ENCODE measurements at places on chromosomes 1 and 21.

DNA sequence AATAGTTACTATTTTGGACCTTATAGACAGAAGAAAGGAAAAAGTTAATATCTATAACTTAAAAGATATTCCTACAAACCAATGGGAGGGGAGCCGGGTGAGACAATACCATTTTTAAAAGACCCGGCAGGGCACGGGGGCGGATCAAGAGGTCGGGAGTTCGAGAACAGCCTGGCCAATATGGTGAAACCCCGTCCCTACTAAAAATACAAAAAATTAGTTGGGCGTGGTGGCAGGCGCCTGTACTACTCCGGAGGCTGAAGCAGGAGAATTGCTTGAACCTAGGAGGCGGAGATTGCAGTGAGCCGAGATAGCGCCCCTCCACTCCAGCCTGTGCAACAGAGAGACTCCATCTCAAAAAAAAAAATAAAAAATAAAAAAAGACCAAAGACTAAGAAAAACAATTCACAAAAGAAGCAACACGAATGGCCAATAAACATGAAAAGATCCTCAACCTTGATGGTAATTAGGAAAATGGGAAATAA lies 1.2 kb upstream of the PSMB2 start:
- peak; percentile 41 for DNase-seq

GRCh38 chr1:25990702-25991395 lies 7.0 kb downstream of the PAFAH2 start:
- no peak for DNase-seq

DNA sequence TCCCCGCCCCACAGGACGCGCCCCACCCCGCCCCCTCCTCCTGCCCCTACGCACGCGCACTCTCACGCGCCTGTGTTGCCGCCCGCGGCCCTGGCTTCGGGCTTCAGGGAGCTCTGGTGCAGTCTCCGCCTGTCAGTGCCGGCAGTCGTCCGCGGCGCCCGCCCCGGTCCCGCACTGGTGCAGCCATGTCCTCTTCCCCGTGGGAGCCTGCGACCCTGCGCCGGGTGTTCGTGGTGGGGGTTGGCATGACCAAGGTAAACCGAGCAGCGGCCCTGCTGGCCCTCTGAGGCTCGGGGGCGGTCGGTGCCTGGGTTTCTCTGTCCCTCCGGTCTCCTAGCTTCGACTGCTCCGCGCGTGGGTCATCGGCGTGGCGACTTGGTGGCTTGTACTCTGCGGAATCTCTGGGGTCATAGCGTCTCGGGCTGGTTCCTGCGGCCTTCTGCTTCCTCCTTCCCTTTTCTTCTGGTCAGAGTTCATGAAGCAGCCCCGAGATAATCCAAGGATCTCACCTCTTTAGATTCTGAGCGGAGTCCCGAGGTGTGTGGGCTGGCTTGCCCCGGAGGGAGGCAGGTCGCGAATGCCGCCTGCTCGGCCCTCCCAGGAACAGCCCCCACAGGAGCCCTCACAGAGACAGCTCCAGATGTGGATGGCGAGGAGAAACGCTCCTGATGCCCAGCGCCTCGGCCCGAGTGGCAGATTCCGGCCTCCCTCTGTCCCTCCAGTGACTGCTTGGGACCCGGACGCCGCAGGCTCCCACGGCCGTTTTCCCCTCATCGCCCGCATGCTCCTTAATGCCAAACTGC lies at the start of gene SCP2:
TSS of gene SCP2 (plus strand) at position 65 of the 803 bp plus-strand sequence. CDS start at position 186, 121 bp downstream.
- DNase-seq, result peak; percentile 84

DNA sequence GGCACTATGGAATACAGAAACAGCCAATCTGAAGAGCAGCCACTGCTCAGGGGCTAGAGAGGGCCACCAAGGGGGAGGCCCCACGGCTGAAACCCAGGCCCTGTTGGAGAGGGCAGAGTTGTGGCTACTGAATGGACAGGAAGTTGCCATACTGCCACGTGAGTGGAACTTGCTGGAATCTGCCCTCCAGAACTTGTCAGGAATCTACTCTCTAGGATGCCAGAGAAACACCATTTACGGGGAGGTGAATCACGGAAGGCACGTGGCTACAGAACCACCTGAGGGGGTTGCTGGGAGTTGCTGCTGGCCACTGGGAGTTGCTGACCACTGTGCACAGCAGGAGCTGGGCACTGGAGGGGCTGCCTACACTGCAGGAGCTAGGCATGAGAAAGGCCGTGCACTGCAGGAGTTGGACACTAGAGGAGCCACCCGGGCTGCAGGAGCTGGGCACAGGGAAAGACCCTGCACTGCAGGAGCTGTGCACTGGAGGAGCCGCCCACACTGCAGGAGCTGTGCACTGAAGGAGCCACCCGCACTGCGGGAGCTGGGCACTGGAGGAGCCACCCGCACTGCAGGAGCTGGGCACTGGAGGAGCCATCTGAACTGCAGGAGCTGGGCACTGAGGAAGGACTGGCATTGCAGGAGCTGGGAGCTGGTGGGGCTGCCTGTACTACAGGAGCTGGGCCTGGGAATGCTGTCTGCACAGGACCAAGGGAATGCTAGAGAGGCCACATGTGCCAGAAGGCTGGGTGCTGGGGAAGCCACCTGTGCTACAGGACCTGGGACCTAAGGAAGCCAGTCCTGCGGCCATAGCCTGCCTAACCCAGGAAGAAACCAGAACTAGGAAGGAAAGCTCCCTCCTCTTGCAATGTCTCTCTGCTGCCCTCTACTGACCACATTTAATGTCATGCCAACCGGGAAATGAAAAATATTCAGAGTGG lies 343.4 kb downstream of the MATN1 start:
- DNase-seq, result peak; percentile 77

DNA sequence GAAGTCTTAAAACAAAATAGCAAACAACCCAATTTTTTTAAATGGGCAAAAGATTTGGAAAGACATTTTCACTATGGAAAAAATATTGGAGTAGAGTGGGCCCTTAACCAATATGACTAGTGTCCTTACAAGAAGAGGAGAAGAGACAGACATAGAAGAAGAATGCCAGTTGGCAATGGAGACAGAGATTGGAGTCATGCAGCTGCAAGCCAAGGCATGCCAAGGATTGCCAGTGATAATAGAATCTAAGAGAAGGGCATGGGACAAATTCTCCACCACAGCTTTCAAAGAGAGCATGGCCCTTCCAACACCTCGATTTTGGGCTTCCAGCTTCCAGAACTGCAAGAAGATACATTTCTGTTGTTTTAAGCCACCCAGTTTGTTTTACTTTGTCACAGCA lies 92.7 kb downstream of the RGS2 start:
- DNase-seq, result no peak

DNA sequence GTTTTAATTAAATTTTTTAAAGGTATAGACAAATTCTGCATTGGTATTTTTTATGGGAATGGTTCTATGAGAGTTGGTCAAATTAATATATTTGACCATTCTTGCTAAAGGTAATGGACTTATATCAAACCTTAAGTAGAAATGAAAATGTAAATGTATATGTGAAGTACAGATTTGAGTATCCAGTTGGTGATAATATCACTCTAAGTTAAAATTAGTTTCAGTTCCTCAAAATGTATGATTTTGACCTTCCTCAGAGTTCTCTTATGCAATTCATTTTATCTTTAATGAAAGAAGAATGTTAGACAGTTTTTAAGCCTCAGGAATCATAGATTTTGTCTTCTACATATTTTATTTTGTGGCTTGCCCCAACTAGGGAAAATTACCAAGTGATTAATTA lies 1291.5 kb upstream of the B3GALT2 start:
- peak; percentile 19 for DNase-seq

GRCh38 chr1:32013386-32014198 lies at the start of gene KHDRBS1:
KHDRBS1 (plus strand) TSS chr1:32013868; CDS start chr1:32013996, 128 bp downstream.
- DNase-seq, result peak; percentile 100

DNA sequence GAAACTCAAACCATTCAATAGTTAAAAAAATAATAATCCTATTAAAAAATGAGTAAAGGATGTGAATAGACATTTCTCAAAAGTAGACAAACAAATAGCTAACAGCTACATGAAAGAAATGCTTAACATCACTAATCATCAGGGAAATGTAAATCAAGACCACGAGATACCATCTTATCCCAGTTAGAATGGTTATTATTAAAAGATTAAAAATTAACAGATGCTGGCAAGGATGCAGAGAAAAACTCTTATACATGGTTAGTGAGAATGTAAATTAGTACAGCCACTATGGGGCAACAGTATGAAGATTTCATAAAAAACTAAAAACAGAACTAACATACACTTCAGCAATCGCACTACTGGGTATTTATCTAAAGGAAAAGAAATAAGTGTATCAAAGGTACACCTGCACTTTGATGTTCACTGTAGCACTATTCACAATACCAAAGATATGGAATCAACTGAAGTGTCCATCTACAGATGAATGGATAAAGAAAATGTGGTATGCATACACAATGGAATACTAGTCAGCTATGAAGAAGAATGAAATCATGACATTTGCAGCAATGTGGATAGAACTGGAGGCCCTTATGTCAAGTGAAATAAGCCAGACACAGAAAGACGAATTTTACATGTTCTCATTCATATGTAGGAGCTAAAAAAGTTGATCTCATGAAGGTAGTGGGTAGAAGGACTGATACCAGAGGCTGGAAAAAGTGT lies 117.9 kb downstream of the ACBD6 start:
- no peak for DNase-seq

- DNase-seq, result peak; percentile 56
Observed at GRCh38 chr1:246117066-246117791, 389.9 kb downstream of the SMYD3 start.

GRCh38 chr1:156146769-156147405 lies 6.5 kb upstream of the SEMA4A start:
- DNase-seq, result no peak

DNA sequence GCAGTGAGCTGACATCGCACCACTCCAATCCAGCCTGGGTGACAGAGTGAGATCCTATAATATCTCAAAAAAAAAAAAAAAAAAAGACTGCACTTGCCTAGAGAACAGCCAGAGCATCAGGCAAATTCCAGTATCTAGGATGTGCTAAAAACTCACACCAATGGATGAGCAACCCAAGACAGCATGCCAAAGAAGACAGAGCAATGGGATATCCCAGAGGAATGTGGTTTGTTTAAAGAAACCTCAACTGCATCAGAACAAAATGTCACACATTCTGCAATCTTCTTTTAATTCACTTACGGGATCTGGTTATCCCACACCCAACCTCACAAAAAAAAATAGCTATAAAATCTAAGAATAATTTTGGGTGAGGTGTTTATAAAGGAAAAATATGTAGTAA lies 7.3 kb downstream of the KCNH1 start:
- DNase-seq, result no peak

GRCh38 chr21:41612674-41613532 lies 104.9 kb upstream of the TMPRSS2 start:
- DNase-seq, result peak; percentile 53

DNA sequence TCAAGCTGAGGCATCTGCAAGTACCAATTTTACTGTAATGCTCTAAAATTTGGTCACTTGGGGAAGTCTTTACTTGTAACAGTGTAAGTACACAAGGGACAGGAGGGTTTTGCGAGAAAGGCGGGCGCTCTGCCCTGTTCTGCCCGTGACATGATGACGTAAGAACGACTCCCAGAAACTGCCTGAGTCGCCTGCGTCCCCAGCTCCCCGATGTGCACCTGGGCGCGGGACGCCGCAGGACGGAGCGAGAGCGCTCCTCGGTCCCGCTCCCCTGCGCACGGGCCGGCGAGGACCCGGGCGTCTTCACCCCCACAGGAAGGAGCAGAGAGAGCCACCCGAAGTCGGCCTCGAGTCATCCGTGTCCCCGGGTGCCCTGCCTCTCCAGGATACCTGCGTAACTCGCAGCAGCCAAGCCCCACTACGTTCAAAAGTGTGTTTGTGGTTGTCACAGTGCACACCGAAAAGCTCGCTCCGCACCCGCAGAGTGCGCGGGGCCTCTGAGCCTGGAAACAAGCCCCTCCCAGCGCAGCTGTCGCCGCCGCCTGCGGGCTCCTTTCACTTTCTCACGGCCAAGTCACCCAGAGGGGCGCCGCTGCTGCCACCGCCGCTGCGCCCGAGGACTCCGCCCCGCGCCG lies 3.3 kb upstream of the ZBTB18 start:
- peak; percentile 63 for DNase-seq

DNA sequence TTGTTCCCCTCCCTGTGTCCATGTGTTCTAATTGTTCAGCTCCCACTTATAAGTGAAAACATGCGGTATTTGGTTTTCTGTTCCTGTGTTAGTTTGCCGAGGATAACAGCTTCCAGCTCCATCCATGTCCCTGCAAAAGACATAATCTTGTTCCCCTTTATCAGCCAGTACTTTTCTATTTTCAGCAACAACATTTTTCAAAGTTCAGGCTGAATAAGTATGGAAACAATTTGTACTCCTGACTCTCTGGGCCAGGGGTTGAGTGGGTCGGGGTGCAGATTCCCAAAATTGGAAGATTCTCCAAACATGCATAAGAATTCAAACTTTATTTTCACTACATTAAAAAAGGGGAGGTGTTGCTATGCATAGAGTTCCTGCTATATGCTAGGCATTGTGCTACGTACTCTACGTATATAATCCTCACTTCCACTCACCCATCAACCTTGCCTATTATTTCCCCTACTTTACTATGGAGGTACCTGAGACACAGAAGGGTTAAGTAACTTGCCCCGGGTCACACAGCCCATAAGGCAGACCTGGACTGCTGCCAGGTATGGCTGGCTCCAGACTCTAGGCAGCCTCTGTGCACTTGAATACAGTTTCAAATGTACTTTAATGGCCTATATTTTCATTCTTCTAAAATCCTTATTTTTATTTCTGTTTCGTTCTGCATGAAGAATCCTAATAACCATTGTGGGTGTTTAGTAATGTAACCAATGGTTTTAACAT lies 117.1 kb upstream of the C8B start:
- DNase-seq, result no peak

DNA sequence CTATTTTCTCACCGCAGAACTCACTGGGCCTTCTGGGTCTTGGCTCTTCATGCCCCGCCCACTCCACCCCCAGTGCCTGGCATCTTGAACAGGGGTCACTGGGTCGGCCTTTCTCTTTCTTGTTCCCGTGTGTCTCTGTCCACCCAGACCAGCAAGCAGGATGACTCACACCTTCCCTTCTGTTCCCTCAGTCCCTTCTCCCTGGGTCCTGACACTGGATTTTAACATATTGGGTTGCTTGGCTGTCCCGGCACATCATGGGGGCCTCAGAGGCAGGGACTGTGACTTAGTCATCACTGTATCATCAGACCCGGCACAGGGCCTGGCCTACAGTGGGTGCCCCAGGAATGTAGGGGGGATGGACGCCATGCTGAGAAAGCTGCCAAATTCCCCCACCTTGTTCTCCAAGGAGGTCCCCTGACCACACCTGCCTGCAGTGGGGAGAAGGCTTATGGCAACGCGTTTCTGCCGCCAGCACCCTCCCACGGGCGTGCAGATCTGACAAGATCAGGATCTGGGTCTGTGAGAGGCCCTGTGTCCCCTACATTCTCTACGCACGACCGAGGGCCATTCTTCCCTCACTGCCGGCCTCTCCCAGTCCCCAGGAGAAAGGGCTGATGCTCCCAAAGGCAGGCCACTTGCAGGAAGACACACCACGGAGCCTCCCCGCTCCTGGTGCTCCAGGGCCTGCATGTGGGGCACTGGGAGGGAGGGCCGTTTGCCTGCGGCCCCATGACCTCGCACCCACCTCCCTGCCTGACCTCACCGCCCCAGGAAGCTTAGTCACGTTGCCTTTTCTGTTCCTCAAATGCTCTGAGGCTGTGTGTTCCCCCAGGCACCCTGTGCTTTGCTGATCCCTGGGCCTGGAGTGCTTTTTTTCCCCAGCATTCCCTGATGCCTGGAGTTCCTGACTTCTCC lies 157.2 kb upstream of the TMEM51 start:
- DNase-seq, result peak; percentile 68

- DNase-seq, result no peak
Observed at GRCh38 chr1:185560760-185561159, 173.4 kb upstream of the HMCN1 start.
